ENCODE measurements at places on chromosomes 2 and 18.

DNA sequence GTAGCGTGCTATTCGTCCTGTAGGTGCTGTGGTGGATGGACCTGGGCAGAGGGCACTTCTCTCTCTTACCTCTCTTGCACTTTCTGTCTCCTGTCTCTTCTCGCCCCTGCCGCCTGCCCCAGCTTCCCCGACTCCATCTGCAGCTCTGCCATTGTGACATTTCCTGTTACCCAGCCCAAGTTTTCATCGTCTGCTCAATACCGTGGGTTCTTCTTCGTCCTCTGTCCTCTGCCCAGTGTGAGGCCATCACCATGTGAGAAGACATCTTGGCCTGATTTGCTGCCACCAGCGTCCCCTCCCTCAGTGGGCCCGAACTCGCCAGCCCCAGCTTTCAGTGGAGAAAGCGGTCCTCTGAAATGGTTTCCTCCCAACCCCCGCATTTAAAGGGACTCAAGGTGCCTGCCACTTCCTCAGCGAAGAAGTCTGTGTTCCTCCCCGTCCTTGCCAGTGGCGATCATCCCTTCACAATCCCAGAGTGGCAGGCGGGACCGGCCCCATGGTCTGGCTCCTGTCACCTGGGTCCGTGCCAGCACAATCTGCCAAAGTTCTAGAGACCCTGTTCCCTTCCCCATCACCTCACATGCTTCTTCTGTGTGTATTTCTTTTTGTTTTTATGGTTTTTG lies 18.0 kb downstream of the TGOLN2 start:
- no peak for DNase-seq

- DNase-seq = no peak
These were observed 510.0 kb downstream of the PARD3B start for GRCh38 chr2:205055251-205055650.

DNA sequence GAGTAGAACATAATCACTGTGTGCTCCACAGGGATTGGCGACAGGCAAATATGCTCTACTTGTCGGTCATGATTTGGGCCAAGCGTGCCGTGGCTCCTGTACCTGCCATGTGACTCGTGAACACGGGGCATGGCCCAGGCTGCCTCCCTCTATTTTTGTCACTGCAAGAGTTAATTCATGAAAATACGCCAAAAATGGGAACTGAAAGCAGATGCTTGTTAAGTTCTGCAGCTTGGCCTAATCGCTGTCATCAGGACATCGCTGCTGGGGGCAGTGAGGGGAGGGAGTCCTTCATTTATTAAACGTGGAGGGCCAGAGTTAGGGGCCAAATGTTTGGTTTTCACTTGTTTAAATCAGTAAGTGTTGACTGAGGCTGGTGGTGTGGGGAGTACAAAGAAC lies 177.8 kb downstream of the BCL2 start:
- DNase-seq = no peak

DNA sequence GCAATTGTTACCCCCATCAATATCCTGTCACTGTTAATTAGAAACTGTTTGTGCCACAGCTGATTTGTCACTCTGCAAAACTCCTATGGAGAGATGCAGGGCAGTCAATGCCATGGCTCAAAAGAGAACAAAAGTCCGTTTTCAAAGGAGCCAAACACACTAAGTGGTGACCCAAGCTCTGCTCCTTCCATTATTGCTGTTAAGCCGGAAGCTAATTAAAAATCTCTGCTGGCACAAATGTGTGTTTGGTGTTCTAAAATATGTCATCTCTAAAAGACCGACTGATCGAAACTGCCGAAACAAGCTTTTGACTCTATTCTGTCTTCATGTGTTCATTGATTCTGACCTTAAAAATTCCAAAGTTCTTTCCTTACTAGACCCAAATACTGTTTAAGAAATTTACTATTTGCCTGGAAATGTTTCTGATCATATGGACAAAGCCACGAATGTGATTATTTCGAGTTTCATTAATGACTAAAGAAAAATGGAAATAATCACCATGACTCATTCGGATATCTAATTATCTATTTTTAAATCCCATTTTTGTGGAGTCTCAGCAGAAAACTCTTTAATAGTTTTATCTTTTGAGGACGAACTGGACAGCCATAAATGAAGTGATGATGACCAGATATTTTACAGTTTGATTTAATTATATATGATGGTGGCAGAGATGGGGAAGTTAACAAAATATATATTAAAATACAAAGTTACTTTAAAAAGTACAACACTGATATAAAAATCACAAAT lies 287.6 kb downstream of the SOCS6 start:
- no peak for DNase-seq

- peak; percentile 19 for DNase-seq
These were observed 100.9 kb downstream of the DPP10 start for GRCh38 chr2:114543236-114543766.

DNA sequence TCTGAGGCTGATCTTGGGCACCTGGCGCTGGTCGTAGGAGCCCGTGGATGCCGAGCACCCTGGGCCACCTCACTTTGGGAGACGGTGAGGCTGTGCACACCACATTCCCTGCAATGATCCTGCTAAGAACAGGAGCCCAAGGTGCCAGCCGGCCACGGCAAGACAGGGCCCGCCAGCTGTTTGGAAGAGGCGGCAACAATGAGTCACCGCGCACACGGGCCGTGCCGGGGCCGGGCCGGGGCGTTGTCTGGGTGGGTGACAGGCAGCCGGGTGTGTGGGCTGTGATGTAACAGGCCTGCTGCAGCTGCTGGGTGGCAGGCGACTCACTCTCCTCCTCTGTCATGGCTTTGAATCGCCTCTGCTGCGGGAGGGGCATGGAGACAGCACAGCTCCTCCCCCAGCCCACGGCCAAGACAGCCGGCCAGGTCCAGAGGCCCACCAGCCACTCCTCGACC lies 49.7 kb upstream of the ODC1 start:
- peak; percentile 85 for DNase-seq

DNA sequence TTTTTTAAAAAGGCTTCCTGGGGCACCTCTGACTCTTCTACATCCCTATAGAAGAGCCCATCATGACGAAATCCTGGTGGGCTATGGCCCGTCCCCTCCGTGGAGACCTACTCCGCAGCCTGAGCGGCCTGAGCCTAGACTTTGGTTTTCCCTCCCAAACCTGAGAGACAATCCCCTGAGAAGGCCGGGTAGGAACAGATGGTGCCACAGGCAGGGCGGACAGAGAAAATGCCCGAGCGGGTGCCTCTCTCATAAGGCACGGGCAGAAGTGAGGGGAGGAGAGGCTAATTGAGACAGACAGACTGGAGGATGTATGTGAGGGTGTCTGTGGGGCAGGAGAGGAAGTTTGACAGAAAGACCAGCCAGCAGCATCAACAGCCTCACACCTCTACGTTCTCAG lies 20.2 kb upstream of the SFXN5 start:
- DNase-seq = no peak

DNA sequence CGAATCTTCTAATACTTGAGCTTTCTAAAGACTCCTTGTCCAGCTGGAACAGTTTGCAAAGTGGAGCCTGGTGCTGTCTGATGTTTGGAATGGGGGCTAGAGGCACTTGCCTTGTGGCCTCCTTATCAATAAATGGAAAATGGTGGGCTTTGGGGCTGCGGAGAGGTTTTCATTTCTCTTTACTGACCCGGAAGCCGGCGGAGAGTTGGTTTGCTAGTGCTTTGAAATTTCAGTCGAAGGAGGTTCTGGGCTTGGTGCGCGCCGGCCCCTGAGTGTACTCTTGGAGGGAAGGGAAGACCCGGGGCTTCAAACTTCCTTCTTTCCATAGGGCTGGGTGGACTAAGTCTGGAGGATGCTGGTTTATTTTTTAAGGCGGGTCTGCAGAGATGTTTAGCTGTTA lies 714 bp downstream of the RPIA start:
- DNase-seq = peak; percentile 21

GRCh38 chr2:20455076-20455587 lies 8.3 kb downstream of the RHOB start:
- DNase-seq = no peak

DNA sequence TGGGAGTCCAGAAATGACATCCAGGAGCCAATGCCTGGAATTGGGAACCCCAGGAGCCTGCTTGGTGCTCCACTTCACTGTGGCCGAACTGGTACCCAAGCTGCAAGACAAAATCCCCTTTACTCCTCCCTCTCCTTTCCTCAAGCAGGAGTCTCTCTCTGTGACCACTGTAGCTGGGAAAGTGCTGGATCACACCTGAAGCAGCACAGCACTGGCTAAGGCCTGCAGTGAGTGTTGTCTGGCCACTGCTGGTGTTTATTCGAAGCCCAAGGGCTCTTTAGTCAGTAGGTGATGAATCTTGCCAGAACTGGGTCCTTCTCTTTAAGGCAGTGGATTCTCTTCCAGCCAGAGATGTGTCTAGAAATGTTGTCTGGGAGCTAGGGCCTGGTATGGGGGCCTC lies 26.4 kb downstream of the STPG4 start:
- DNase-seq = no peak

DNA sequence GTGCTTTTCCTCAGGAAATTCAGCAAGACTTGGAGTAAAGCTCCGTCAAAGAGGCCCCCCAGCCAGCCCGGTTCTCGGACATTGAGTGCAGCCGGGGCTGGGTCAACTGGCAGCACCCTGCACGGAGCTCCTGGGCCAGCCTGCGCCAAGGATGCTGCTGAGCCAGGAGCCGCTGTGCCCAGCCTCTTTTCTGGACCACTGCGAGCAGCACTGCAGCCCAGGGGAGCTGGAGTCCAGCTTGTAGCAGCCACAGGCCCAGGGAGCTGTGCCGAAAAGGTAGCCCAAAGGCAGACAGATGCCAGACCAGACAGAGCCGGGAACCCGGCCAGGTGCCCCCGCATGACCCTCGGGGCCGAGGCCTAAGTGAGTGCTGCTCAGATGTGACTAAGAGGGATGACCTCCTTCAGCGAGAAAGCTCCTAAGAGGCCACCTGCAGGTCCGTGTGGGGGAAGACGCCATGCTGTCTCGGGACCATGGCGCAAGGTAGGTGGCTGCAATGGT lies 7.3 kb downstream of the CLHC1 start:
- no peak for DNase-seq
